Midbrain (tissue), 1 donor: ENCODE measurements at places on chromosomes 6 and 20.

- DNase-seq = no peak
Measured at GRCh38 chr20:703006-703405, 27.4 kb upstream of the SCRT2 start.

GRCh38 chr6:6284221-6284966, 36.1 kb downstream of the F13A1 start:
- DNase-seq = no peak

DNA sequence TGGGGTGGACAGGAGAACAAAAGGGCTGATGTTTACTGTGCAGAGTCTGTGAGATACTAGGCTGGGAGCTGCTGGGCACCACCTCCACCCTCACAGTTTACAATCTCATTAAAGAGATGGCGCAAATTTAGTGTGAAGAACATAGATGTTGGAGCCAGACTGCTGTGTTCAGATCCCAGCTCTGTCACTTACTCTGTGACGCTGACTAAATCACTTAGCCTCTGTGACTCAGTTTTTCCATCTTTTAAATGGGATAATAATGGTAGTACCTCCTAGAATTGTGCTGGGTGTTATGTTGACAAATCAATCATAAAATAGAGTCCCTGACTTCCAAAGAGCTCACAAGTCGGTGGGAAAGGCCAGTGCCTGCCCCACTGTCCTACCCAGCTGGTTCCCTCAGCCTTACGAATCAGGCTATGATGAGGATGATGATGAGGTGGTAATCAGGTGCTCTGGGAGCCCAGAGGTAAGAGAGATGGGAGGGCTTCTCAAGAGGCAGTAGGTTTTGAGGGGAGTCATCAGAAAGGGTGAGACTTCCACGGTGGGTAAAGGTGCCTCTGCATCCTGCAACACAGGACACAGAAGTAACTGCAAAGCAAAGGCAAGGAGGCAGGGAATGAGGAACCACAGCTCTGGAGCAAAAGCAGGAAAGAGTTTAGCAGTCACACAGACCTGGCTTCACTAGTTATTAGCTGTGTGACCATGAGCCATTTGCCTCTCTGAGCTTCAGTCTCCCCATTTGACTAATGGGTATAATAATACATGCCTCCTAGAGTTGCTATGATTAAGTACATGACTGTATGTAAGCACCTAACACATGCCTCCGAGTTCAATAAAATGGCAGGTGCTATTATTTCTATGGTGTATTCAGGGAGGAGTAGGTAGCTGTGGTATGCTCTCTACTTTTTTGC, 8.9 kb downstream of the FYN start:
- DNase-seq = no peak

- peak; percentile 32 for DNase-seq
Measured at GRCh38 chr20:32481311-32482142, 103.6 kb downstream of the NOL4L start.

- no peak for DNase-seq
Measured at GRCh38 chr20:40431611-40432010, 257.4 kb downstream of the MAFB start.

GRCh38 chr20:41098703-41099250, 38.6 kb upstream of the PLCG1 start:
- no peak for DNase-seq

DNA sequence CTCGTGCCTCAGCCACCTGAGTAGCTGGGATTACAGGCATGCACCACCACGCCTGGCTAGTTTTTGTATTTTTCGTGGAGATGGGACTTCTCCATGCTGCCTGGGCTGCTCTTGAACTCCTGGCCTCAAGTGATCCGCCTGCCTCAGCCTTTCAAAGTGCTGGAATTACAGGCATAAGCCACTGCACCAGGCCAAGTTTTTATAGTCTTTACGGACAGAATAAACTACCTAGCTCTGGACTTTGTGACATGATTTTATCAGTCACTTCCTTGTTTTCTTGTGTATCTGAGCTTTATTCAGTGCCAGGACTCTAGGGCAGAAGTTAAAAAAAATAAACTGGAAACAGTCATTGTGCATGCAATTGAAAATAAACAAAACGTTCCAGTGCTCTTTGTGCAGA, 46.7 kb upstream of the RALGAPA2 start:
- DNase-seq = peak; percentile 12

- peak; percentile 32 for DNase-seq
Measured at GRCh38 chr20:36173451-36173933, 19.0 kb downstream of the EPB41L1 start.

DNA sequence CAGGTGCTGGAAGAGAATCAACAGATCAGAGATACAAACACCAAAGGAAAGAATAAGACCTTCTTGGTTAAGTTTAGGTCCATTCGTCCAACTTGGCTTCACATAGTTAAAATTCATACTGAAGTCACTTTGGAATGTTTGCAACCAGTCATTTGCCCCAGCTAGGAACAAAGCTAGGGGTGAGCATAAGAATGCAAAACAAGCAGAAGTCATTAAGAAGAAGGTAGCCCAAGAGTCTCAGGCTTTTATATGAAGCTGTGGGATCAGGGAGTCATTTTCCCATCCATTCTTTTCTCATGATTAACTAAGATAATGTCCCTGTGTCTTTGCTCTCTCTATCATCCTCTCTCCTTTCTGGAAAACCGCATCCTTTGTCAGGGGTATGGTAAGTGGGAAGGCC, 51.5 kb upstream of the TMEM170B start:
- DNase-seq = no peak

- peak; percentile 7 for DNase-seq
Measured at GRCh38 chr6:137283940-137284810, 65.0 kb upstream of the IFNGR1 start.

GRCh38 chr6:132414761-132415160, 13.5 kb upstream of the MOXD1 start:
- DNase-seq = no peak

GRCh38 chr6:9520417-9521151, 894.3 kb downstream of the TFAP2A start:
- DNase-seq = no peak

GRCh38 chr6:44561060-44561623, 173.6 kb downstream of the CDC5L start:
- no peak for DNase-seq

- DNase-seq = no peak
Measured at GRCh38 chr6:29424575-29424974, 9.8 kb downstream of the OR12D1 start.

GRCh38 chr20:46559001-46559400, 8.5 kb upstream of the OCSTAMP start:
- no peak for DNase-seq

DNA sequence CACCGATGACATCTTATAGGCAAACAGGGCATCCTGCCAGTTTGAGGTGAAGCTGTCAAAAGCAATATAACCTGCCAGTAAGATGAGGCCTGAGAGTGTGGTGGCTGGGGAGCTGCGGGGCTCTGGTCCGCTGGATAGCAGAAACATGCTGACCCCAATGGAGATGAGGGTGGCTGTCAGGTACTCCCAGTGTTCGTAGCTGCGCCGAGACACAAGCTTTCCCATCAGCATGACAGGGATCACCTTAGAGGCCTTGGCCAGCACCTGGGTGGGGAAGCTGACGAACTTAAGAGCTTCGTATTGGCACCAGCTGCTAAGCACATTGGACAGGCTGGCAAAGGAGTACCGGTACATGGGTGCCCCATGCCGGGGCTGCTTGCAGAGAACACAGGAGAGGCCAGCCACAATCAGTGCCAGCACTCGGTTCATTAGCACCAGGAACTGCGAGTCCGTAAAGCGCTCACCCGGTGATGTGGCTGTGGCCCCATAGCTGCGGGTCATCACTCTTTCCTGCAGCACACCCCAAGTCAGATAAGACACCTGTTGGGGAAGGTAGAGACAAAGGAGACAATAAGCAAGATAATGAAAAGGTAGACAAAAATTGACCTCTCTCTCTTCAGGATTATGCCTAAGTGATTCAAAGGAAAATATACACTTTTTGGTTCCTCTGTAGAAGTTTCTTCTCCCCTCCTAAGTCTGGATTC, 2.1 kb downstream of the SLC35B2 start:
- no peak for DNase-seq

DNA sequence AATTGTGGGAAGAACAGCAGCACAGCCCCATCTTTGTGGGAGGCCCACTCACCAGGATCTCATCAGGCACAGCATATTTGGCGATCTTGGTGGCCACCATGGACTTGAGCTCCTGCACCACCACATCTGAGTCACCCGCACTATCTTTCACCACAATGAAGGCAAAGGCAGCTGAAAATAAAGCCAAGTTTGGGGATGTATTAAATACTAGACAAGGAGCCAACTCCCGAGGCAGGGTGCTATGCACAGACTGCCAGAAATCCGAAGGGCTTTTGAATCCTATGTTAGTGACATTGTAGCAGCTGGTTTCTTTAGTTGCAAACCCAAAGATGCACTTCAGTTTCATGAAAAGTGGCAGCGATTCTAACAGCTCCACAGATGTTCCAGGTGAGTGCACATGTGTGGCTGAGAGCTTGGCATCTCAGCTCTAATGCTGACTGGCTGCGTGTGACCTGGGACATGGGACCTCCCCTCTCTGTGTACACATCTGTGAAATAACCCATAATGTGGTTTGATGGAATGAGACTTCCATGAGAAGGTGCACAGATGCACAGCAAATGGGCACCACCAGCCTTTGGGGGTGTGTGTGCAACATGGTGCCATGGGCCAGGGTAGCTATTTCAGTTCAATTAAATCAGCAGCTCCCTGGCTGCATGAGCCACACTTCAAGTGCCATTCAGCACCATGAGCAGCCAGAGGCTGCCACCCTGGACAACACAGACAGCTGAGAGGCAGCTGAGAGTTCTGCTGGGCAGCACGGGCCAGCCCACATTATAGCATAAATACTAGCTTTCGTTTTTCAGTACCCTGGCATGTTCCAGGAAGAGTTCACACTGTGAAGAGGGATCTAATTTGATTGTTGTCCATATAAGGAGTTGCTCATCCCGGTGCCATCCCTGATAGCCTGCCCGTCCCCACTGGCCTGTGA, 16.9 kb upstream of the APMAP start:
- DNase-seq = no peak

- no peak for DNase-seq
Measured at GRCh38 chr20:51084593-51085377, 61.9 kb upstream of the KCNG1 start.

DNA sequence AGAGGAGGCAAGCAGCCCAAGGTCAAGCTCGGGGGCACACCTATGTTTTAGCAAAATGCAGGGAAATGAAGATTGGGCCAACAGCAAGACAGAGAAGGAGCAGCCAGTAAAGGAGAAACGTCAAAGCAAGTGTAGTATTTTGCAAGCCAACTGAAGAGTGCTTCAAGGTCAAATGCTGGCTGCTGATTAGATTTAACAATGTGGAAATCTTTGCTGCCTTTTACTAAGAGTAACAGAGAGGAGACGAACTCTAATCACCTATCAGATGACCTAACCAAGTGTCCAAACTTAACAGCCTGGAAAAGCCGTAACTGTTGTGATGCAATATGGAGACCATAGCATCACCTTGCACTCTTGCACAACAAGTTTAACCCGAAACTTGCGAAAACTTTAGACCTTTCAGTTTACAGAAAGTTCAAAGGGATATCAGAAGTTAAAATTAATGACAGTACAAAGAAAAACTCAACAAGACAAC, 30.4 kb downstream of the AKIRIN2 start:
- DNase-seq = no peak

DNA sequence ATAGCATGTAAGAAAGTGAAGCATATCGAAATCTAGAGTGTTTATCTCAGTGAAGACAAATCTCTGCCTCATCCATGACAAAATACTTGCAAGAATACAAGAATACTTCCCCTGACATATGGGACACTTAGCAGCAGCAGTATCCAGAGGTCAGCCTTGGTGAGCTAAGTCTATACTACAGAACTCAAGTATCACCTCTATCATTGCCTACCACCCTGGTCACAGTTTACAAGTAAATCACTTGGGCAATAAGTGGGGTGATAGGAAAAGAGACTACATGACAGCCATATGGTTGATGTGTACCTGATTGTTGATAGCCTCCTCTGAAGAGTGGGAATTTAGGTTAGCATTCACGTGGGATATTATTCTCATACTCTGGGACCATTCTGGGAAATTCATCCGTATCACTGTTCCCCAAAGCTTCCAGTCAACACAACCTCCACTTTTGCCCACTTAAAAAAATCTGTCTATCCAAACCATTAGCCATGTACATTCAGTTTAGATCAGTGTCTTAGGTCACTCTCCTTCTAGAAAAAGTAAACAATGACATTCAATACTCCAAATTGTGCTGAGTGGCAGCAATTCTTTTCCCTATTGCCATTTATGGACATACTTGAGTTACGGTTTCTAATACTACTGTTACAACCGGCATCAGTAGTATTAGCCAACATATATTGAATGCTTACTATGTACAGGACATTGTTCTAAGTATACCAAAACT, 118.2 kb upstream of the PRSS16 start:
- DNase-seq = no peak

DNA sequence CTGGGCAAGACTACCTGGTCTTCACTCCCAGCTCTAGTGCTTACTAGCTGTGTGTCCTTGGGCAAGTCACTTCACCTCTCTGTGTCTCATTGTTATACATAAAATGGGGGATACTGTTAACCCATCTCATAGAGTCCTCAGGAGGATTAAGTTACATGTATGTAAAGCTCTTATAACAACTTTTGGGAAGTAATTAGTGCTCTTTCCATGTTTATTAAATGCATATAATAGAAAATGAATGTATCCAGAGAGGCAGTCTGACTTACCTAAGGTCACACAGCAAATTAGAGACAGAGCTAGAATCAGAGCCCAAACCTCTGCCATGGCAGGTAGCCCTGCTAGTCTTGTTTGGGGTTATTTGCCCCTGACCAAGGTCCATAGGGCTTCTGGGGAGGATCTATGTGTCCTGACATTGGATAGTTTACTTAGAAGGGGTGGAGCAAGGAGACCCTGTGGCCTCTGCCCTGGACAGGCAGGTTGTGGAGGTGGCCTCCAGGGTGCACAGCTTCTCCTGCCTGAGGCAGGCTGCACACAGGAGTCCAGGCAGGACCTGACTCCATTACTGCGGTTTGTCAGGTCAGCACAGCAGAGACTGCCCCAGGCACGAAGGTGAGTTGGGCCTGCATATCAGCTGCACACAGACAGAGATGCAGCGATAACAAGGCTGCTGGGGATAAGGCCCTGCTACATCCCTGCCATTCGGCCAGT, 8.4 kb upstream of the MAPK13 start:
- no peak for DNase-seq

- no peak for DNase-seq
Measured at GRCh38 chr20:31454361-31454760, 13.9 kb downstream of the DEFB123 start.

- no peak for DNase-seq
Measured at GRCh38 chr20:61815678-61816077, 250.0 kb downstream of the TAF4 start.

DNA sequence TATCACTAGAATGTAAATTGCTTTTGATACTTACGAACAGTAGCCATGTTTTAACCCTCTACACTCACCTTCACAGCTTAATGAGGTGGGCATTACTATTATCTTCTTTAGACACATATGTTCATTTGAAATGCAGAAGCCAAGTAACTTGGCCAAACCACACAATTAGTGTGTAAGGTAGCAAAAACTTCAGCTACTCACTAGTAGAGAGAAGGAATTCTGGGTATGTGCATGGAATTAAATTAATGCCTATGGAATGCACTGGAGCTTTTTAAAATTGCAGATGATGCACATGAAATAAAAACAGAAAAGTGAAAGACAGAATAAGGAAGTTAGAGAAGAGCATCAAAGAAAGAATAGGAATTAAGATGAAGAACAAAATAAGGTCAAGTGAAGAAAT, 494.0 kb downstream of the ADGRB3 start:
- no peak for DNase-seq

GRCh38 chr6:134352786-134353480, 35.0 kb upstream of the SGK1 start:
- DNase-seq = no peak
